ENCODE measurements at places on chromosomes 5 and 9.

DNA sequence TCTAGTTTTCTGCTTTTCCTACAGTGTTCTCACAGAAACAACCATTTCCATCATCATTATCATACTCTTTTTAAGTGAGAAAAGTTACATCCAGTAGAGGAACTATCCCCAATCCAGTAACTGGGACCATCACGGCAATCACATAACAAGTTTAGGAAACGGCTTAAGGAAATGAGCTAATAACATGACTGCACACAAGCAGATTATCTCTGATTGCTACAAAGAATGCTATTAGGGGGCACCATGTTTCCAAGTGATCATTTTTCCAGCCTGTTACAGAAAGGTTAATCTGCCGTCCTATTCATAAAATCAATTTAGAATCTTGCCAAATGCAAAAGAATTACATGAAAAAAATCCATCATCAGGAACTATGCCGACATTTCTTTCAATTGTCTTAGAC is 94.6 kb downstream of the EFNA5 start:
- DNase-seq, result no peak

DNA sequence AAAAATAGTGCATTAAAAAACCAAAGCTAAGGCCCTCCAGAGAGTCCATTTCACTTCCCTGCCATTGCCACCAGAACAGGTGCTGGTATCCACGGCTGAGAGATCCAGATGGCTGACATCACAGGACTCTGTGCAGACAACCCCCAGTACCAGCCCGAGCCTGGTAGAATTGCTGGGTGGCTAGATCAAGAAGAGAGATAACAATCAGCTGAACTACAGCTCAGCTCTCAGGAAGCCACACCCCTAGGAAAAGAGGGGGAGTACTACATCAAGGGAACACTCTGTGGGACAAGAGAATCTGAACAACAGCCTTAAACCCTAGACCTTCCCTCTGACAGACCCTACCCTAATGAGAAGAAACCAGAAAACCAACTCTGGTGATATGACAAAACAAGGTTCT is 73.8 kb upstream of the SLIT3 start:
- no peak for DNase-seq

DNA sequence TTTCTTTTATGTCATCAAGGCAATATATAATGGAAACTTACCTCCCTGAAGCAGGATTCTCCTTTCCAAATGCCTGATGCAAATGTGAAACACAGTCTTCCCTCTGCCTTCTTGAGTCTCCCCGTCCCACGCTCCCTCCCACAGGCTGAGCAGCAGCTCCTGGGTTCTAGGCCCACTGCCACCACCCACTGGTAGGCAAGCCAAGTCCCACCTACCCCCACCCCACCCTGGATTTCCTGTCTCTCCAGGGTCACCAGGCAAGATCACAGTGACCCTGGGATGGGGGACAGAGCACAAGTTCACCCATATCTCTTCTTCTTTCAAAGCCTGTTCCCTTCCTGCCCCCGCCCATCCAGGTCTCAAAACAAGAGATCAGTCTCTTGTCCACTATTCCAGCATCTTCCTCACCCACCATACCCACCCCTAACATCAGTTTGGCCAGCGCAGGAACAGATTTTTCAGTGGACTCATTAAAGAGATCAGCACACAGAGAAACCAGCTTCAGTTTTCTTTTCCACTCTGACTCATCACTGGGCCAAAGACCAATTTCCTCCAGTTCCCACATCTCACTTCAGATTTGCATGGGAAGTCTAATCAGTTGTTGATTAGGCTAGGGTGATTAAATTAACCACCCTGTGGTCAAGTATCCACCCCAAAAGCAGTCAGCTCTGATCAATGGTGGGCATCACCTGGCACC is 151.5 kb downstream of the ACTL7B start:
- DNase-seq, result no peak

DNA sequence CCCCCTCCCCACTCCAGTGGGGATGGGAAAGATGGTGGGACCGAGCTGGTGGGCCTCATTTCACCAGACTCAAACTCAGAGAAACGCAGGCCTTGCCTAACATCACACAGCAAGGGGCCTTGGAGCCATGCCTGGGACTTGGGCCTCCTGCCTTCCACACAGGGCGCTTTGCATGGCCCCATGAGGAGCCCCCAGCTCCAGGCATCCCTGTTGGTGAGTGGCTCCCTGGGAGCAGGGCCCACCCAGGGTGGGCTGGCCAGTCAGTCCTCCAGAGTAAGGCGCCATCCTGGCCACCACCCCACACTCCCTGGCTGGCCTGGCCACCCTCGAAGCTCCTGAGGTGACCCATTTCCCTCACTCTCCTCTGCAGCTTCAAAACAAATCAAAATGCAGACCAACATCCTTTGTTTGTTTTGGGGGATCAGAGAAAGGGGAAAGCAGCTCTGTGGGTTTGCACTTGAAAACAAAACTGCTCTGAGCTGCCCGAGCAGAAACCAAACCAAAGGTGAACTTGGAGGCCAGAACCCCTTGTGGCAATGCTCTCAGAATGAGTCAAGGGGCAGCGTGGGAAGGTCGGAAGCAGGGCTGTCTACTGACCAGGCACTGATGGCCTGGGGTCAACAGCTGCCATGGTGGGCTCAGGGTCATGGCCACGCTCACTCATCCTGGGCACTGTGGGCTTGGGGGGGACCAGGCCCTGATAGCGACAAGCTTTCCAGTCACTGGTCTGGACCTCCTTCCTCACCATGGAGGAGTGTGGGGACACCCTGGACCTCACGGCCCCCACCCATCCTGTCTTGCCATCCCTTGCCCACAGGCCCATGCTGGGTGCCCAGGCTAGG is 37.0 kb upstream of the VDAC1 start:
- DNase-seq, result no peak

- no peak for DNase-seq
Observed at GRCh38 chr5:158819095-158819494, 280.6 kb downstream of the EBF1 start.

DNA sequence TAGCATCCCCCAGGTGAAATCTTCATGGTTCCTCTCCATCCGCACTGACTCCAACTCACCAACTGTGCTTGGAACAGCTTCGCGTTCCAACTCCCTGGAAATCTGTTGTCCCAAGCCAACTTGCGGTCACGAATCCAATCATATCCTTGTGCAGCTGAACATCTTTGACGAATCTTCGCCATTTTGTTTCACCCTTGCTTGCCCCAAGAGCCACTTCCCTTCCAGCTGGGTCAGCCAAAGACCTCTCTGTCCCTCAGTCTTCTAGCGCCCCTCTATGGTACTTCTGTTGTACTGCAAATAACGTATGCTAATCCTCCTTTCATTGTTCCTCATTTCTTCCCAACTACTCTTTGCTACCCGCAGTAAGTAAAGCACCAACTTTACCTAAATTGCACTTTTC is 61.0 kb upstream of the TARS1 start:
- DNase-seq, result no peak

- DNase-seq, result no peak
Observed at GRCh38 chr5:144368556-144368955, 197.9 kb downstream of the KCTD16 start.

GRCh38 chr5:139742173-139742903 is 53.3 kb upstream of the PSD2 start:
- DNase-seq, result no peak

DNA sequence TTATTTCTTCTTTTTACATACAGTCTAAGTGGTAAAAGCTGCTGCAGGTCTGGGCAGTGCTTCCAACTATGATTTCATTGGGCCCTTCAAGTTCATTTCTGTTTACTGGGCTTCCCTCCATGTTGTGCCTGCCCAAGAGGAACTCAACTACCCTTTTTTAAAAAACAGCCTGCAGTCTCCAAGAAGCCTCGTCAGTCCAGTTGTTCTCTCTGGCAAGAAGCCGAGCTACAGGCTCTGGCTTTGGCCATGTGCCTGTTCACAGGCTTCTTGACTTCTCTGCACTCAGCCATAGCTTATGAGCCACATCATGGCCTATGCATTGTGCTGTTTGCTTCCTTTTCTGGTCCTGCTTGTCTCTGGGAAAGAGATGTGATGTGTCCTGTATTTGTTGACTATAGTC is 119.7 kb upstream of the PJA2 start:
- DNase-seq, result no peak

DNA sequence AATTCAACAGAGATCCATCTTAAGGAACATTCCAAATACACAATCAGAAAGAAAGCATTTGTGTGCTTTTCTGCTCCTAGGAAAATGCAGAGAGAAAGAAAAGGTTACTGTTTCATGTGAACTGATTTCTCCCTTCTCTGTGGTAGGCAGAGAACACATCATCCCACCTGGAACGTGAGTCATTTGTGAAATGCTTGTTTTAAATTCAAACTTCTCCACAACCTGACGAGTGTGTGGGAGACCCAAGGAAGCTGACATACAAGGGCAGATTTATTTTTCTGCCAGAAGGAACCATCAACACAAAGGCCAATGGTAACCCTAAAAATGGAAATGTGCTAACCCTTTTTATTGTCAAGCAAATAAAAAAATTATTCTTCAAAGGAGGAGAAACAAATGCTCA is 156.4 kb downstream of the EFNA5 start:
- no peak for DNase-seq

Data from stimulated activated CD4-positive, alpha-beta T cell treated with anti-CD3 and anti-CD28 coated beads, Interleukin-4, amount 100 ng/mL, for 24 hours (primary cell).